ENCODE measurements at places on chromosomes 6 and 20.

DNA sequence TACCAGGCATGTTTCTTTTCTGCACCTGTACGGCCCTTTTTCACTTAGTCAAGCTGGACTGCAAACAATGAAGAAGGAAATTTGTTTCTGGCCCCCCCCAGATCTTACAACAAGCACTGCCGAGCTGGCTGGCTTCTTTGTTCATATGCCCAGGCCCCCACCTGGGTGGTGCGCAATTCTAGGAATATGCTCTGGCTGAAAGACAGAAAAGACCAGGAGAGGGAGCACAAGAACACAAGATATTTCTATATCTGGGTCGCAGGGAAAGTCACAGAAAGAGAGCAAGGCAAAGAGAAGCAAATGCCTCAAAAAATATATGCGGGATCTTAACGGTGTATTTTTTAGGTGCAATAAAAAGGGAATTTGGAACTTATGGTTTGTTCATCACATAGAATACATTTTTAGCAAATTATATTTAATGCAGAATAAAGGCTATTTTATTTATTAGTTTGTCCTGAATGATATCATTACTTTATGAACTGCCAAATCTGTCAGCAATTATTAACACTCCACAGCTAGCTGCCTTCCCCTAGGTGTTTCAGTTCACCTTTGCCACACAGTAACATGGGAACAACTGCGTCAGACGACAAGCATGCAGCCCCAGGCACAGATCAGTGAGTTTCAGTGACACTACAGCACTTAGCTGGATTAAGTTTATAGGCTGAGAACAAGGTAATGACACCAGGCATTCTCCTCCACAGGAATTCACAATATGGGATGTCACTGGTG is 76.5 kb downstream of the GJA10 start:
- DNase-seq: peak; percentile 58

DNA sequence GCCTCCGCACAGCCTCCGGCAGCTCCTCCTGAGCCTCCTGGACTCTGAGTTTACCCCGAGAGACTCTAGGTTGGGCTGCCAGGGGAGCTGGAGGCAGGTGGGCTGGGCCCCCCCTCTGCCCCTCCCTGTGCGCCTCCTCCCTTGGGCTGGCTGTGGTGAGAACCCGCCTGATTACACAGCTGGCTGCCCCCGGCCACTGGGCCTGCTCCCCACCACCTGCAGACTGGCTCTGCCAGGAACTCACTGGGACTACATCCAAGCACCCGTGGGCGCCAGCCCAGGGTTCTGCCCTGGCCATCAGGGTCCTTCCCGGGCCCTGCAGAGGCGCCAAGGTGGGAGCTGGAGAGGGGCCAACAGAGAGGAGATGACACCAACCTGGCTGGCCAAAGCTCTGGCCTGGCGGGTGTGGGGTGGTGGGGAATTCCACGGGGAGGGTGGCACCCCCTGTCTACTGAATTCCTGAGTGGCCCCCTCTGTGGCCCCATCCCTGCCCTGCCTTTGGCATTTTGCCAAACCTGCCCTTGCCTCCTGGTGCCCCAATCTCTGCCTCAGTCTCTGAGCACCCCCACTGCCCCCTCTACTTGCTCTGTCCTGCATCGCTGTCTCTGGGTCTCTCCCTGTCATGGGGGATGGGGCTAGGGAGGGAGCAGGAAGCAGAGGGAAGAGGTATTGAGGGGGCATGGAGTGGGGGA is 21.9 kb upstream of the CDH22 start:
- DNase-seq: no peak

DNA sequence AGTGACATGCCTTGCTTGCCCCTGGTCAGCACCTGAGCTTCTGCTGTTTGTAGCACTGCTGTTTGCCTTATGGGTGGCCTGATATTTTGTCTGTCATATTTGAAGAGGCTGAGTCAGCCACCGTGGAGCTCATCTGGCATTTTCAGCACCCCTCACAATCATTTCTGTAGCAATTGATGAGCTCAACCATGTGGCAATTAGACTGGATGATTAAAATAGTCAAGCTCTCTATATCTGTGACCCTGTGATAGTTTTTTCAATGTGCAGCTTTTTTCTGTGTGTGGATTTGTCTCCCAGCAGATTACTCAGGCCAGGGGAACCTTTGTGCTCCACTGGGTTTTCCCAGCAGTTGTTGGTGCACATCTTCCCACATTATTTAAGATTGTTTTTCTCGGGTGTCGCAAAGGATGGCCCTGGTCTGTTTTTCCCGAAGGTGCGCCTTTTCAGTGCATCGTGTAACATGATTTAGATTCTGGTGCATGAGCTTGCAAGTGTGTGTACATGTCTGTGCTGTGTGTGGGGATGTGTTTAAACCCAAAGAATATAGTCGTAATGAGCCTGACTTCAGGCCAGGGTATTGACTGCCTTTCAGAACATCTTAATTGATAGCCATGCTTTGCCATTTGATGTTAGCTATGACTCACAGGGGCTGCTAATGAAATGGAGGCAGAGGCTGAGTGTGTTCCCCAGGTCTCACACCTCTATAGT is 31.6 kb upstream of the GLP1R start:
- no peak for DNase-seq

DNA sequence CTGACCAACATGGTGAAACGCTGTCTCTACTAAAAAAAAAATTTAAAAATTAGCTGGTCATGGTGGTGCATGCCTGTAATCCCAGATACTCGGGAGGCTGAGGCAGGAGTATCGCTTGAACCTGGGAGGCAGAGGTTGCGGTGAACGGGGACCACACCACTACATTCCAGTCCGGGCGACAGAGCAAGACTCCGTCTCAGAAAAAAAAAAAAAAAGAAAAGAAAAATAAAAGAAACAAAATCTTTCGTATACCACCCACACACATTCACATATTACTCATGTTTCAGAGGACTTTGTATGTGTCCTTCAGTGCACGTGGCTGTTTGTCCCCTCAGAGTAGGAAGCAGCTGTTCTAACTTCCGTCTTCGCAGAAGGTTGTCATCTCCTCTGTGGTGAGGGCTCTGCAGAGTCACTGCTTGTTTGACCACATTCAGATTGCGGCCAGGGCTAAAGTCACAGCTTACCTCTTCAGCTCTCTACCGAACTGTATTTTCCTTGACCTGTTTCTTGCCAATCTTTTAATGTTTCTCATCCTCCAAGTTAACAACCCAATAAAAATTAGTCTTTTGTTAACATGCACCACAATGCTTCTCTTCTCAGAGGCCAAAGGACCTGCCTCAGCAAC is 36.6 kb upstream of the HIVEP1 start:
- DNase-seq: no peak

- DNase-seq: no peak
Observed at GRCh38 chr6:31610968-31611367, 4.1 kb upstream of the AIF1 start.
